KBM-7 (cell line): ENCODE measurements at places on chromosomes 16 and 17.

DNA sequence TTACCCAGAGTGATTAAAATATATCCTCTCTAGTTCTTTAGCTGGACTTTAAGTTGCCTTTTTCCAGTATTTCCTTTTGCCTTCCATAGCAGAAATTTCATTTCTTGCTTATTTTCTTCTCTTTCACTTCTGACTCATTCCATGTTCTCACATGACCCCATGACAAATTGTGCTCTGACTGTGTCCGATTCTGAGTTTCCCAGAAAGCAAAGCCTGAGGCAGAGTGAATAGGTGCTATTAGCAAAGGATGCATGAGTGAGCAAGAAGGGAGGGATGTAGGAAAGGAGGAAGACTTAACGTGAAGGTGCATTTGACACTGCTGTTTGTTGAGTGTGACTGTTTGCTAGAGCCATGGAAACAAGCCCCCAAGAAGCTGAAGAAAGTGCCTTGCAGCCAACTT, 82.6 kb upstream of the CNTNAP4 start:
- DNase-seq, result no peak

DNA sequence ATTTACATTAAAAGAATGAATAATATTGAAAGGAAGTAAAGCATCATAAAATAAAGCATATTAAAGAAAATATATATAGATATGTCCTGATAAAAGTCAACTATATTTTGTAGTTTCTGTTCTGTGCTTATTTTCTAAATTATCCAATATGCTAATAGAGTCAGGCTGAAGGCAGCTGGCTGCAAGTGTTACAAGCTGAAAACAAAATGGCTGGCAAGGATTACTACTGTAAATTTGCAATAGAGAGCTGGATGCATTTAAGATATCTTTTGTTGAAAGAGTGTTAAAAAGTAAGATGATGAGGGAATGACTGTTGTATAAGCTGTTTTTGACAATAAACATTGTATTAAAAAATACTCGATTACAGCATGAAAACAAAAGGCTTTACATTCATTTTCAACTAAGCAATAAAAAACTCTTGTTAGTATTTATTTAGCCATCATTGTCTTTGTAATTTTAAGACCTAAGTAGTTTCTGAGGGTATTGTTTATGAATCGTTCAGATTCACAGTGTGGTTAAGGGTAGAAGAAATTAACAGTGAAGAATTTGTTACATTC, 76.3 kb downstream of the TANC2 start:
- DNase-seq, result no peak

DNA sequence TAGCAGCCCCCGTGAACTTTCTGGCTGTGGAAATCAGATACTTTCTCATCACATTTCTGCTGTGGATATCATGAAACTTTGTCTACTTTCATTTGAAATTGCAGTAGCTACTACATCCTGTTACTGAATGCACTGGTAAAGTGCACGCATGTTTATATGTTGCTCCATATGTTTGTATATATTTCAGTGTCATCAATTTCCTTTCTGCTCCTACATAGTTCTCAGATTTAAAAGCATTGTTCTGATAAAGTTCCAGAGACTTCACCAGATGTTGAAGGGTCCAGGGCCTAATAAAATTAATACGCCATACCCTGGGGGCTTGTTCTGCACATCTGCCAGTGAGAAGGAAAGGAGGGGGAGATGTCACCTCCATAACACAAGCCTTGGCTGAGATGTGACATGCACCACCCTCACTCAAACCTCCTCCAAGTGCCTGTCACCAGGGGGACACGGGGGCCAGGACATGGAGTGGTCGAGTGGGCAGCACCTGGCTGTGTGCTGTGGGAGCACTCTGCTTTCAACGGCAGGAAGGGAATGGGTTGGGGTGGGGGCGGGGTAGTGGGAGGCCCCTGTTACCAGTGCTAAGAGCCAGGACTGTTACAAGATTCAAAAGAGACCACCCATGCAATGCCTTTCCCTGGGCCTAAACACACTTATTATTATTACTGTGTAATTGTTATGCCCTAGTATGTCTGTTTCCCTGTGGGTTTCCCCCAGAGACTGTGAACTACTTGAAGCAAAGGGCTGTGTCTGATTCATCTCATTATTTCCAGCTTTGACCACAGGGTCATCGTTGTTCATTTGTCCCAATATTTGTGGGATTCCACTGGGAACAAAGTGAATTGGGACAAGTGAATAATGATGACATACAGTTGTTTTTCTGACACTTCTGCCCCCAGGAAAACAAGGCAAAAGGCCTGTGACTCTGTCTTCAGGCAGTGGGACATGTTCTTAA, 193.4 kb downstream of the FOXL1 start:
- DNase-seq, result no peak

- no peak for DNase-seq
Observed at GRCh38 chr17:49858796-49859195, 10.9 kb upstream of the TAC4 start.

DNA sequence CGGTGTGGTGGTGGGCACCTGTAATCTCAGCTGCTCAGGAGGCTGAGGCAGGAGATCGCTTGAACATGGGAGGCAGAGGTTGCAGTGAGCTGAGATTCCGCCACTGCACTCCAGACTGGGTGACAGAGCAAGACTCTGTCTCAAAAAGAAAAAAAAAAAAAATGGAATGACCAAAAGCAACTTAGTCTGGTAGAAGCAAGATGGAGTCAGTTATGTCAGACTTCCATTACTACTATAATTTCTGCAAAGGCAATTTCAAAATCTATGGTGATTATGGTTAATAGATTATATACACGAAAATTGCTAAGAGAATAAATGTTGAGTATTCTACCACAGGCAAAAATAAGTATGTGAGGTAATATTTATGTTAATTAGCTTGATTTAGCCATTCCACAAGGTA, 32.3 kb downstream of the NOL11 start:
- no peak for DNase-seq

DNA sequence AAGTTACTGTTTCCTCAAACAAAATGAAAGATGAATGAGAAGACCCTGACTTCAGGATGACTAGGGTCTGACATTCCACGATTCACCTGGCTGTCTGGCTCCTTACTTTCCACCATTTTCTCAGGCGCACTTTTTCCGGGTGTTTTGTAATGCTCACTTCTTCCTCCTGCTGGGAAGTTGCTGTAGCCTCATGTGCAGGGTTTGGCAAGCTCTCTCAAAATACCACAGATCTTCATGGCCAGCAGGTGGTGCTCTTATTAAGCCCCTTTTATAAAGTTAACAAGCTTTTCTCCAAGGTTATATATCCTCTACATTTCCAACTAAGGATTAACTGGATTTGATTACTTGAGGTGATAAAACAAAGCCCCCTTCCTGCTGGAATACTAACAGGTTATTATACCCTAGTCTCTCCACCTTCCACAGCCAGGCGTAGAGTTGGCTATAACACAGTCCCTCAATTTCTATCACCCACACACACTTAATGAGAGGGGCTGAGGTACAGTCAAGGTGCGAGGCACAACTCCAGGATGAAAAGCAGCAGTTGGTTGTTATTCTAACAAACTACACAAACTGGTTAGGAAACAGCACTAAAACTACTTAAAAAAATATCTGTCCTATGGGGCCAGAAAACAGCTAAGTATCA, 45.4 kb downstream of the STH start:
- DNase-seq, result peak; percentile 78

DNA sequence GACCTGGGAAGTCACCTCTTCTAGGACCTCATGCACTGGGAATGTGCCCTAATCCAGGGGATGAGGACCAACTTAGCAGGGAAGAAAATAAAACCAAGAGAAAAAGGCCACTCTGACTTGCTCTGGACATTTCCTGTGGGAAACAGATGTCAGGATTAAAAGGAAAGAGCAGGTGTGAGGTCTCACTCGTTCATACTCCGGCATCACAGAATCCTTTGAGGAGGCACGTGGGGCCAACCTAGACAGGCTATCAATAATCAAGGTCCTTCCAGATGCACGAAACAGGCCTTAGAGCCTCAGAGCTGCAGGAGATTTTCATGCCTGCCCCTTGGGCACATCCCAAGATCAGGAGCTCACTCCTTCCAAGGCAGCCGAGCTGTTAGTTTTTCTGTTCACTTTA, 321.5 kb upstream of the CCL2 start:
- DNase-seq, result no peak

DNA sequence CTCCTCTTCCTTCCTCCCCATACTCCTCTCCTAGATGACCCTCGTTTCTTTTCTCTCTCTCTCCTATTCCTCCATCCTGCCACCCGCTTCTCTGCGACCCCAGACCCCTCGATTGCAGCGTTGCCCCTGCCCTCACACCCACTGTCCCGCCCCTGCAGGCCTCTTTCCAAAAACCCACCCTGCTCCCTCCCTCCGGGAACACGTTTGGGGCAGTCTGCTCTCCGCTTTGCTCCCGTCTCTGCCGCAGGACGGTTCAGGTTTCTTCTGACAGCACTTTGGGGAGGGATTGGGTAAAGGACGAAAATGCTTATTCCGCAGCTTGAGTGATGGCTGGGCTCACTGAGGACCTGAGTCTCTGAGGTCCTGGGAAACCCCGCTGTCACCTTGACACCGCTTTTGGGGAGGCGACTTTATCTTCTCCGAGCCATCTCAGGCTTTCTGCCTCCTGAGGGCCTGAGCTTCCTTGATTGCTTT, 690 bp downstream of the NDE1 start:
- peak; percentile 27 for DNase-seq

DNA sequence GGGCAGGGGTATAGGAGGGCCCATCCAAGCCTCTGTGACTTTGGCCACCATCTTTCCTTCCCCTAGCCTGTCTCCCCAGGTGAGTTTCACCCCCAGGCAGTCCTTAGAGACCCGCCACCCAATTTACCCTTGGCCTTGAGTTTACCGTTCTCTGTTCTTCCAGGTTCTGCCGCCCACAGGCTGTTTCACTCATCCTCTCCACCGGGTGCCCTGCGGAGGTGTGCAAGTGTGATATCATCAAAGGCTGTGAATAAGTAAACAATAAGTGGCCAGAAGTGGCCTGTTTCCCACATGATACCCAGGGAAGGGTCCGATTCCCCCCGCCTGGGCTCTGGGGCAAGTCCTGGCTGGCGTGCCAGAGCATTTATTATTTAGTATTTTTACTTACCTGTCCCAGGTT, 15.1 kb upstream of the TLCD3B start:
- no peak for DNase-seq

- no peak for DNase-seq
Observed at GRCh38 chr17:82242977-82243647, 14.3 kb downstream of the SLC16A3 start.

DNA sequence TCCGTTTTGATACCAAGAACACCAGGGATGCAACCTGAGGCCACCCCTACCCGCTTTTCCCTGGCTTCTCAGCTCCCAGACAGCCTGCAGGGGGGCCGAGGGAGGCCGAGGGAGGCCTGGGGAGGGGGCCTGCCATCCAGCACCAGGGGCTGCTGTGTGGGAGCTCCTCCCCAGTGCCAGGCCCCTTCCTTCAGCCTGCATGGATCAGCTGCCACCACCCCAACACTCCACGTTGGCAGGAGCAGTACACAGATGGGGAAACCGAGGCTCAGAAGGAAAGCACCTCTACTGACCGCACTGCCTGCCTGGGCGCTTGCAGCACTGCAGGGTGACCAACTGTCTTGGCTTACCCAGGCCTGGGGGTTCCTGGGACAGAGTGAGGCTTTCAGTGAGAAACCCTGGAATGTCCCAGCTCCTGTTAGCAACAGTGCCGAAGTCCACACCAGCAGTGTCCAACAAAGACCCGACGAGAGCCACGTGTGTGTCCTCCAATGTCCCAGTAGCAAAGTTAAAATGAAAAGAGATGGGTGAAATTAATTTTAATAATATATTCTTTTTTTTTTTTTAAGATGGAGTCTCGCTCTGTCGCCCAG, 5.3 kb upstream of the OSGIN1 start:
- no peak for DNase-seq

GRCh38 chr17:66540131-66540781, 237.8 kb downstream of the PRKCA start:
- no peak for DNase-seq

DNA sequence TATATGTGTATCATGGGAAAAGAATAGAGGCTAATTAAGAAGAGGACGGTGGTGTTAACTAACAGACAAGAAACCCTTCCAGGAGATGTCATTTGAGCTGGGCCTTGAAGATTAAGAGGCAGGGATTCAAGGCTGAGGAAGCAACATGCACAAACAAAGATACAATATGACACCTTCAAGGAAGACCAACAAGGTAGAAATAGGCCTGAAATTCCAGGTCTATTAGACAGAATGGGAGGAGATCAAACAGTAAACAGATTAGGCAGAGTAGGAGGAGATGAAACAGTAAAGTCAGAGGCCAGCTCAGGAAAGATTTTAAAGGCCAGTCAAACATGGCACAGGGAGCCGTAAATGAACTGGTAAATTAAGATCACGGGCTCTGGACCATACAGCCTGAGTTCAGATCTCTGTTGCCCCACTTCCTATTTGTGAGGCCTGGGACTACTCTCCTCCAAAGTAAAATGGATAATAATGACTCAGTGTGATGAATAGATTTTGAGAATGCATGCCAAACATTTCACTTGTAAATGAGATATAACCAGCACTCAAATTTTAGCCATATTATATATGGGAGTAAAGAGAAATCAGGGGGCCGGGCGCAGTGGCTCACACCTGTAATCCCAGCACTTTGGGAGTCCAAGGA, 38.9 kb downstream of the USP31 start:
- DNase-seq, result no peak

DNA sequence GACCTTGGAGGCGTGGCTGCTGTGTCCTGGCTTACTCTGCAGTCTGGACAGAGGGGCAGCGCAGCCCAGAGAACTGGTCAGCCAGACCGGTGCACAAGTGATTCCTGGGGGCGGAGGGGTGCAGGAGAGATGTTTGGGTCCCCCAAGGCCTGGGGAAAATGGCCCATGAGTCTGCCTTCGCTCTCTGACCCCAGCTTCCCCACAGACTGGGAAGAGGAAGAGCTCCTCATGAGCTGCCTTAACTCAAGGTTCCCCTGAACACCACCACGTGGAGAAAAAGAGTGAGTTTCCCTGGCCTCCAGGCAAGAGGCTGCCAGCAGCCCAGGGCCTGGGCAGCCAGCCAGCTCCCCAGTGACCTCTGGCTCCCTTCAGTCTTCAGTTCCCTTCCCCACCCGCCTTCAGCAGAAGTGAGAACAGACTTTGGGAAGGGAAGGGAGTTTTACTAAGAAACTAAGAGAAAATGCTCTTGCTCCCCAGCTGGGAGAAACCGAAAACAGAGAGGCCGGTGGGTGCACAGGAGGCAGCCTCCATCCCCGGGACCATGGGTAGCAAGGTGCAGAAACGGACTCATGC, 2.0 kb upstream of the C17orf99 start:
- DNase-seq, result peak; percentile 86

DNA sequence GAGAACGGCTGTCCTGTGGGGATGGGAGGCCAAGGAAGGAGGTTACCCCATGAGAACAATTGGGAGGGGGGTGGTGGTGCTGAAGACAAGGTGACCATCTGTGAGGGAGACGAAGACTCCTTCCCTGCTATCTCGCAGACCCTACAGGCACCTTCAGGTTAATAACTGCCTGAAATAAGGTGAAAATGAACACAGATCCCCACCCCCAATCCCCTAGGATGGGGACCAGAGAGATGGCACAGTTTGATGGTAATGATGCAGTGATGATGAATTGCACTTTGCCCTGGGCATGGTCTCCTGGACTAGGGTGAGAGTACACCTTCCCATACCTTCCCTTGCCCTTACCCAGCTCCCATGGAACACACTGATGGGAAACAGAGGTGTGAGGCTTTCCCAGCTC, 1.4 kb upstream of the NAE1 start:
- no peak for DNase-seq
